ENCODE measurements at places on chromosomes 16 and 17.
A peak's percentile ranks its signal among the peaks of the same experiment; 100 is the strongest.

DNA sequence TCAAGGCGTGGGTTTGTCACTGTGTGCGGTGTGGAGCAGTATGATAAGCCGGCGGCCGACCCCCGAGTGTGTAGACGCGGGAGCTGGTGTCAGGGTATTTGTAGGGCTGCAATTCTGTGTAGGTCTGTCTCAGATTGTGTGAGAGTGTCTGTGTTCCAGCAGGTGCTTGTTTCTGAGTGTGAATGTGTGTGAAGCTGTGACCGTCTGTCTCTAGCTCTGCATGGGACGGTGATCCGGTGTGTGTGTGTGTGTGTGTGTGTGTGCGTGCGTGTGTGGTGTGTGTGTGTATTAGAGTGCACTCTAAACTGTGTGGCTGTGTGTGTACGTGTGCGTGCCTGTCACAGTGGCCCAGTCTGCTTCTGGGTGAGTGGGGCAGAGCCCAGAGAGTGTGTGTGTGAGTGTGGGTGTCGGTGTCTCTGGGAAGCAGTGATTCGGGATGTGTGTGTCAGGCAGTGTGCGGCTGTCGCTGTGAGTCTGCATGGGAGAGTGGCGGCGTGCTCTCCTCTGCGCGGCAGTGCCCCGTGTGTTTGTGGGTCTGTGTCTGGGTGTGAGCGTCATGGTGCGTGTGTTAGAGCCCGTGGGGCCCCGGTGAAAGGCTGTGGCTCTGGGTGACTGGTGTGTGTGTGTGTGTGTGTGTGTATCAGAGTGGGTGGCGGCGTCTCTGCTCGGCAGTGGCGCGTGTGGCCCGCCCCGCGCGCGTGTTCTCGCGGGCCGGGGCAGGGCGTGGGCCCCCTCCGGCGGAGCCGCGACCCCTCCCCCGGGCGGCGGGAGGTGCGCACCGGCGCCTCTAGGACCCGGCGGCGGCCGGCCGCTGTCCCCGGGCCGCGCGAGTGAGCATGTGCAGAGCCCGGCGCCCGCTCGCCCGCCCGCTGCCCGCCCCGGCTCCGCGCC is at the start of gene WSCD1:
Gene WSCD1 (plus strand): TSS at position 841 of the 891 bp plus-strand sequence. CDS start 10,280 bp downstream, outside the sequence.
- DNase-seq, result no peak

DNA sequence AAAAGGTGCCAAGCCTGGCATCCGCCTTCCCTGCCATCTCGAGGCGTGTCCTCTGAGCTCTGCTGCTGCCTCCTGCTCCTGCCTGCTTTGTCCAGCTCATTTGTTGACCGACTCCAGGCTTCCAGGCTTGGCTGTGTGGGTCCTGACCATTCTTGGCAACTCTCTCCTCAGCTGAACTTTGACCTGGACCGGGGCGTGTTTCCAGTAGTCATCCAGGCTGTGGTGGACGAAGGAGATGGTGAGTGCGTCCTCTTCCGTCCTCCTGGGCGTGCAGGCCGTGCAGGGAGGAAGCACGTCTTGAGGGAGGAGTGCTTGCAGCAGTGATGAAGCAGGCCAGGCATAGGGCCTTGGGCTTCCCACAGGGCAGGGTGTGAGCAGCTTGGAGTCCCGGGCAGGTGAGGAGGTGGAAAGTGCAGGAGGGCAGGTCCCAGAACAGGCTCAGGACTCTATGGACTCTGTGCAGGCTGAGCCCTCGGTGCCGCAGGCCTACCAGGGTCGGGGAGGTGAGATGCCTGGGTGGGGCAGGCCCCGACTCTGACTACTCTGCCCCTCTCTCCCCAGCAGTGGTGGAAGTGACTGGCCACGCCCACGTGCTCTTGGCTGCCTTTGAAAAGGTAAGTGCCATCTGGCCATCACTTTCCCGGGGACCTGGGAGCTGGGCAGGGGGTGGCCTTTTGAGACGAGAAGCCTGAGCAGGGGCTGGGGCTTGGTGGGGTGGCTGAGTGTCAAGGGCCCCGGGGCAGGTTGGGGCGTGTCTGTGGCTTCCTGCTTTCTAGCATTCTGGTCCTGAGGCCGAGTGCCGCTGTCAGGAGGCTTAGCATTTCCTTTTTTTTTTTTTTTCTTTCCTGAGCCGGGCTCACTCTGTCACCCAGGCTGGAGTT is 28.6 kb upstream of the NUDT16L1 start:
- DNase-seq, result peak; percentile 83

DNA sequence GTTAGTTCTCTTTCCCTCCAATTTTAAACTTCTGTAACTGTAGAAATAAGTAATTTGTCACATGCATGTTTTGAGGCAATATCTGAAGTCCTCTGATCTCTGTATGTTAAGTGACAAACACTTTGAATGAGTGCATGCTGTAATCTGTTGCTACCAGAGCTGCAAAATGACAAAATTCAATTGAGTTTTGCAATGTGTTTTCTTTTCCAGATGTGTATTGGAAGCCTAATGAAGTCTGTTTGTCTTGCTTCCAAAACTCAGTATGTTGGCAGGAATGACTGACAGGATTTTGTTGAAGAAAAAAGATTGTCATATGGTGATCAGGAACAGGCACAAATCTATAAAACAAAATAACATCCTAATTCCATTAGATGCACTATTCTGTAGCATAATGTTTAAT is 561.6 kb upstream of the CDH8 start:
- no peak for DNase-seq

- no peak for DNase-seq
Measured at GRCh38 chr17:4583782-4584100, 588 bp upstream of the SMTNL2 start.

- DNase-seq, result no peak
Measured at GRCh38 chr17:67438667-67439066, 61.6 kb downstream of the PITPNC1 start.

GRCh38 chr17:47804461-47804860 is 17.1 kb downstream of the OSBPL7 start:
- DNase-seq, result no peak

GRCh38 chr16:69848637-69849545 is 86.8 kb downstream of the WWP2 start:
- DNase-seq, result no peak

GRCh38 chr17:76594690-76595089 is 9.0 kb upstream of the ST6GALNAC2 start:
- no peak for DNase-seq

DNA sequence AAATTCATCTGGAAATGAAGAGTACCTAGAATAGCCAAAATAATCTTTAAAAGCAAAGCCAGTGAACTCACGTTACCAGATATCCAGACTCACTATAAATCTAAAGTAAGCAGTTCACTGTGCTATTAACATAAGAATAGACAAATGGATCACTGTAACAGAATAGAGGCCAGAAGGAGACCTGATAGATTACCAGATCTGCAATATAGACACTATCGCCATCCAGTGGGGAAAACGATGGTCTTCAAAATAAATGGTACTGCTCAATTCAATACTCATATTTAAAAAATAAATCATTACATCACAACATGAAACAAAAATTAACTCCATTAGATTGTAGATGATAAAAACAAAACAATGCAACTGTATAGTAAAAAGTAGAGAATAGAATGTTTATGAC is 158.6 kb upstream of the CDH8 start:
- DNase-seq, result no peak

- DNase-seq, result no peak
Measured at GRCh38 chr16:69827524-69827923, 65.4 kb downstream of the WWP2 start.

DNA sequence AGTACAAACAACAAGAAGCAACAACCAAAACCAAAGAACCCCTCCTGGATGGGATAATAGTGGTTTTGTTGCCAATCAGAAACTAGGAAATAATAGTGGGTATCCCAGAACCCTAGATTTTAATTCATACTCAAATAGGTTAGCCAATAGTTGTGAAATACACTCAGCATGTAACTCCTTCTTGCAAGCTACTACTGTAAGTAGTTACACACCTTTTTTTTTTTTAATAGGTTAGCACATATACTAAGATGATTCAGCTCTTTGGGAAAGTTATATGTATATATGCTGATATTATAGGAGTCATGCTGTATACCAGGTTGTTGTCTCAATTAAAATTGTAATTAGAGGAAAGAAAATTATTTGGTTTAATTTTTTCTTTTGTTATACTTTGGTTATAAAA is 92.5 kb upstream of the HAS3 start:
- DNase-seq, result no peak

GRCh38 chr17:70848785-70849184 is 679.5 kb downstream of the KCNJ2 start:
- DNase-seq, result no peak

DNA sequence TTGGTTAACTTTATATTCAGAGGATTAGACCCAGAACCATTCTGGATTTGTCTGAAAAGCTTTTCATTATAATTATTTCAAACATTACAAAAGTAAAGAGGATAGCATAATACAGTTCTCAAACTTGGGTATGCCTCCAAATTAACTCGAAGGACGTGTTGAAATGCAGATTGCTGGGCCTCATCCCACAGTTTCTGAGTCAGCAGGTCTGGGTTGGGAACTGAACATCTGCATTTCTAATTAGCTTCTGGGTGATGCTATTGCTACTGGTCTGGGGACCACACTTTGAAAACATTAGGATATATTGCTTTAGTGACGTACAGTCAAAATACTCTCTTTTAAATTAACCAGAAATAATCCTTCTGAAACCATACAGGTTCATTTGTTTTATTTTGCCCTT is 10.0 kb downstream of the TPPP3 start:
- no peak for DNase-seq

DNA sequence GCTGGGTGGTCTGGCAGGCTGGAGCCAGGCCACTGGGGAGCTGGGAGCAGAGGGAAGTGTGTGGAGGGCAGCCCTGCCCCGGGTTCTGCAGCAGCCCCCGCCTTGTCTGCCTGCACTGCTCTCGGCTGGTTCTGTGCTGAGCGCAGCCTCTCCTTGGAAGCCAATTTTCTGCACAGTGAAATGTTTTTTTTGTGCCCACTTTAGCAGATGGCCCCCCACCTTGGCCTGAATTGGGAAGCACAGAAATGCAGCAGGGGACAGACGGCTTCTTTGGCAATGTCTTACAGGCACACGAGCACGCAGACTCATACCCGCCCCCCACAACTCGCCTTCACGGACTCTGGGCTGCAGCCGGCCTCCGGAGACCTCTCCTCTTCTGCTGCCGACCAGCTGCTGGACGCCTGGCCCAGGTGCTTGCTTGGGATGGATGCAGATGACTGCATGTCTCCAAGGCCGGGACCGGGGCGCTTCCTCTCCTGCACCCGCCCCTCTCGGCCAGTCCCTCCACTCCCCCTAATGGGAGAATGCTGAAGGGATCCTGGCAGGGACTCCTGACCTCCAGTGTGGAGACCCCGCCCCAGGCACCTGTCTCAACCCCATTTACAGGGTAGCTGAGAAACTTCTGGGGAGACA is 14.8 kb downstream of the NPTX1 start:
- DNase-seq, result no peak

All from CD4-positive, CD25-positive, alpha-beta regulatory T cell (primary cell).